ENCODE measurements at places on chromosomes 5 and 9.

- no peak for DNase-seq
These were observed 88.2 kb downstream of the FRMD3 start for GRCh38 chr9:83449983-83450382.

GRCh38 chr5:31131381-31131891 is 62.0 kb upstream of the CDH6 start:
- DNase-seq = no peak

DNA sequence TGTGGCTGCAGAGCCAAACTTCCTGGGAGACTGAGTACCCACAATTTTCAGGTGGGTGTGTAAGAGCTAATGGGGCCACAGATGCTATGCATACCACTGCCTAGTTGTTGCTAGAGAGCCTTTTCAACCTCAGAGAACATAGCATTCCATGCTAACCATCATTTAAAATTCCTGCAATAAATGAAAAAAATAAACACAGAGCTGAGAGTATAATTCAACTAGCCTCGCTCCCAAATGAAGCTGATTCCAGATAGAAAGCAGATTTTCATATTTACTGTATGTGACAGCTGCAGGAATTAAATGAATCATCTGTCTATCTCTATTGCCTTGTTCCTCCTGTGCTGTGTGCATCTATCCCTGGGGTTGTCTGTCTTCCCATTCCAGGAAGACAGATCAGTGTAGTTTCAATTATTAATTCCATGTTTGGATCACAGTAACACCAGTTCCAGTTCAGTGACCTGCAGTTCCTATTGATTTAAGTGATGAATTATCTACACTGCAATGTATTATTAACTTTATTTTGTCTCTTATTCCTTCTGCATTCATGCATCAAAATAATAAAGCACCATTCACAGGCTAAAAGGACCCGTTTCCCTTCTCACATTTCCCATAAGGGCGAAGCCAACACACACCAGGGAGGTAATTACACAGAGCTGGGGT is 324.5 kb downstream of the SLIT3 start:
- no peak for DNase-seq

DNA sequence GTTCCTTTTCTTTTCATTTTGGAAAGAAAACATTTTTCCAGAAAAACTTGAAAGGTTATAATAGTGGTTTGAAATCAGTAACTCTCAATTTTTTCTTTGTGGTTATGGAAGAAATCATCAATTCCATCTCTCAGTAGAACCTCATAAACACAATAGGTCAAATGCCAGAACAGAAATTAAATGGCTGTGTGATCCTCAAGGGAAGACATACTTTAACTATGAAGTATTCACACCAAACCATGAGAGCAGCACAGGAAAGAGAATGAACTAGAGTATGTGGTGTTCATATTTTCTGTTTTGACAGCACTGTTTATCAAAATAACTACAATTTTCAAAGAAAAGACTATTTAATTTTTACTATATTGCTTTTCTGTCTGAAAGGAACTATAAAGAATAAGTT is 29.7 kb upstream of the EFNA5 start:
- no peak for DNase-seq

- no peak for DNase-seq
These were observed 201.5 kb downstream of the RGS3 start for GRCh38 chr9:113665064-113665463.
